RWPE2 (cell line): ENCODE measurements at places on chromosomes 4 and X.

- no peak overlapping the region for H3K4me3 ChIP-seq
- H3K27me3 ChIP-seq, result no peaks in the 10 kb centered on the region
- peaks cover 25% of the 10 kb centered on the region for H3K4me1 ChIP-seq
- no peaks in the 10 kb centered on the region; the same call in 1 of the 2 replicates for H3K36me3 ChIP-seq
- DNase-seq, result no peak
Observed at GRCh38 chr4:83113429-83113786, 1.1 kb downstream of the PLAC8 start.

DNA sequence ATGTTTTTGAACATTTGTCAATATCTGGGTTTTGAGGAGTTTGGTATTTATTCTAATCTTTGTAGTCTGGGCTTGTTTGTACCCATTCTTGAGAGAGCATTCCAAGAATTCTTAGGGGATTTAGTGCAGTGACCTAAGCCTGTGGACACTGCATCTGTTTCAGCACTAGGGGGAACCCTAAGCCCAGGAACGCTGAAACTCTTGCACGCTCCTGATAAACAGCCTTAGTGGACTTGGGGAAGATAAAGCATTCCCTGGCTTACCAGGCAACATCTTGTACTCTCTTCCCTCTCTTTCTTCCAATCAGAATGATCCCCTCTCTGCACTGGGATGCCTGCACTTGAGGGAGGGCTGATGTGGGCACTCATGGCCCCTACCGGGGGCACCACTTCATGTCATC, 654.9 kb upstream of the HTR2C start:
- DNase-seq, result no peak
- no peak overlapping the region for H3K27ac ChIP-seq
- H3K4me3 ChIP-seq, result no peak overlapping the region
- no peaks in the 10 kb centered on the region for H3K4me1 ChIP-seq
- no peaks in the 10 kb centered on the region for H3K27me3 ChIP-seq
- H3K36me3 ChIP-seq, result no peaks in the 10 kb centered on the region

- peaks cover 47% of the 10 kb centered on the region for H3K4me1 ChIP-seq
- peak overlapping the region; percentile 96 for H3K27ac ChIP-seq
- no peak overlapping the region for H3K4me3 ChIP-seq
- DNase-seq, result peak; percentile 74
- H3K27me3 ChIP-seq, result no peaks in the 10 kb centered on the region
Observed at GRCh38 chr4:26780539-26780938, 80.1 kb upstream of the STIM2 start.

- no peaks in the 10 kb centered on the region for H3K36me3 ChIP-seq
- H3K4me3 ChIP-seq, result no peak overlapping the region
- no peak for DNase-seq
- no peak overlapping the region for H3K27ac ChIP-seq
- no peaks in the 10 kb centered on the region for H3K4me1 ChIP-seq
Observed at GRCh38 chr4:36761607-36762006, 480.2 kb downstream of the DTHD1 start.

- H3K27me3 ChIP-seq, result no peaks in the 10 kb centered on the region
- DNase-seq, result no peak
- no peaks in the 10 kb centered on the region for H3K36me3 ChIP-seq
- H3K4me1 ChIP-seq, result peaks cover 13% of the 10 kb centered on the region
- no peak overlapping the region for H3K27ac ChIP-seq
- no peak overlapping the region for H3K4me3 ChIP-seq
Observed at GRCh38 chr4:55018521-55018920, 106.9 kb downstream of the KDR start.

GRCh38 chr4:109126856-109127255, 175.6 kb downstream of the COL25A1 start:
- H3K36me3 ChIP-seq, result no peaks in the 10 kb centered on the region
- H3K27ac ChIP-seq, result no peak overlapping the region

DNA sequence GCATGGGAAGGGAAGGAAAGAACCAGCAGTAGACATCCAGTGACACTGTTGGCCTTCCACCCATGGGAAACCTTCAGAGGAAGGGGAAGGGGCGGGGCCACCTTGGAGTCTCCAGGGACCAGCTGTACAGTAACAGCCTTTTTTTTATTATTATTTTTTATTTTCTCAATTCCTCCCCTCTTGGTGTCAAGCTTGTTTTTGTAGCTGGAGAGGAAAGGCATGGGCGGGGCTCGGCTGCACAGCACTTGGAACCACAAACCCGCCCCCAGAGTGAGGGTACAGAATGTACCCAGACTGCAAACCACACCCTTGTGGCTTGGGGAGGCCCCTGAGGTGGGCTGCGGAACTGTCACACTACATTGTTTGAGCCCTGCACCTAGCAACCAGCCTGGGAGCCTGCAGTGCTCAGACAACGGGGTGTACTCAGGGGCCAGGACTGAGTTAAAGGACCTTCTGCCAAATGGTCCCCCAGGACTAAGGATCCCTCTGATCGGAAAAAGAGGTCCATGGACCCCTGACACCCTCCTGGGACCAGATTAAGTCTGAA, 45.7 kb downstream of the PRPS1 start:
- H3K36me3 ChIP-seq, result no peaks in the 10 kb centered on the region
- peaks cover 30% of the 10 kb centered on the region for H3K4me1 ChIP-seq
- no peak overlapping the region for H3K4me3 ChIP-seq

- no peak for DNase-seq
- H3K27me3 ChIP-seq, result no peaks in the 10 kb centered on the region
- H3K4me3 ChIP-seq, result no peak overlapping the region
- peaks cover 72% of the 10 kb centered on the region for H3K4me1 ChIP-seq
- no peaks in the 10 kb centered on the region for H3K36me3 ChIP-seq
Observed at GRCh38 chr4:73705056-73705432, 35.3 kb upstream of the CXCL8 start.

- H3K27me3 ChIP-seq, result no peaks in the 10 kb centered on the region
- H3K27ac ChIP-seq, result no peak overlapping the region
- peaks cover 9% of the 10 kb centered on the region for H3K4me1 ChIP-seq
- no peak overlapping the region for H3K4me3 ChIP-seq
Observed at GRCh38 chrX:120499301-120500072, 30.4 kb upstream of the LAMP2 start.

GRCh38 chrX:134679221-134679620, 20.9 kb upstream of the PLAC1 start:
- H3K27ac ChIP-seq, result no peak overlapping the region
- H3K36me3 ChIP-seq, result no peaks in the 10 kb centered on the region
- peaks cover 15% of the 10 kb centered on the region for H3K4me1 ChIP-seq
- DNase-seq, result no peak
- H3K27me3 ChIP-seq, result no peaks in the 10 kb centered on the region
- H3K4me3 ChIP-seq, result no peak overlapping the region

GRCh38 chrX:63050225-63050624, 300.9 kb downstream of the SPIN4 start:
- H3K27ac ChIP-seq, result no peak overlapping the region
- no peaks in the 10 kb centered on the region for H3K27me3 ChIP-seq
- no peaks in the 10 kb centered on the region for H3K36me3 ChIP-seq
- no peaks in the 10 kb centered on the region for H3K4me1 ChIP-seq

DNA sequence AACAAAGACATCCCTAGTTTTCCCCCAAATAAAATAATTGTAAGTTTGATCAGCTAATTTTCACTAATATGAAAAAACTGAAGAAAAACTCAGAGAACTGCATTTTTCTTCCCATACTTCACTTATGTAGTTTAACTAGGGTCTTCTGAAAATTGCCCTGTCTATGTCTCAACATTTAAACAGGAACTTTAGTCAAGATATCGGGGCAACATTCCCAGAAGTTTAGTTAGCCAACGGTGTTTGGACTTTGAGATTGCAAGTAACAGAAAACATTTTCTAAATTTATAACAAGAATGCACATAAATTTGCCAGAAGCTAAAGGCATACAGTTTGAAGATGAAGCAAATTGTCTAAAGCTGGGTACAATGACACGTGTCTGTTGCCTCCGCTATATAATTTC, 201.1 kb downstream of the ARAP2 start:
- no peak for DNase-seq
- no peaks in the 10 kb centered on the region for H3K27me3 ChIP-seq
- no peaks in the 10 kb centered on the region for H3K4me1 ChIP-seq
- no peak overlapping the region for H3K27ac ChIP-seq
- no peak overlapping the region for H3K4me3 ChIP-seq

DNA sequence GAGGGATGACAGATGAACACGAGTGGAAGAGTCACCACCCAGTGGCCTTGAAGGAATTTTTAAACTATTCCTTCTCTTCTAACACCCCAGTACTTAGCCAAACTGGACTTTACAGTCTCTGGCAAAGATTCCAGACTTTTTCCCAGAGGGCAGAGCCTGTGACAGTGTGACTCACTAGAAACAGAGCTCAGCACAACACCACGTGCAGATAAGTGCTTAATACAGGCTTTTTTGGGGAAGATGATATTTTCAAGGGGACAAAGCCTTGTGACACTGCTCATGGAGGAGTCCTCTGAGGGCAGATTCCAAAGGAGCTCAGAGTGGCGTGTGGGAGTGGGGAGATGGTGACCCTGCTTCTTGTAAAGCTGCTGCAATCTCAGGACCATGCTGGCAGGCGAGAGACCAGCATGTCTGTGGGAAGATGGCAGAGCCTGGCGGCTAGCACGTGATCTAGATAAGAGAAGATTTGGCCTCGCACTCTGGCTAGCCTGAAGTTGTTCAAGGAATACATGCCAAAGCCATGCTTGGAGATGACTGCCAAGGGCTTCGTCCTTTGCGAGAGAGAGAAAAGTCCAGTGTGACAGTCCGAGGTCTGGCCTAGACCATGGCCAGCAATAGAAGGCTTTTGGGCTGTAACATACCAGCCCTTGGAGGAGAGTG, 2.4 kb downstream of the RAB33A start:
- no peak for DNase-seq
- H3K36me3 ChIP-seq, result no peaks in the 10 kb centered on the region
- H3K4me1 ChIP-seq, result peaks cover 10% of the 10 kb centered on the region
- H3K27ac ChIP-seq, result no peak overlapping the region
- no peak overlapping the region for H3K4me3 ChIP-seq
- no peaks in the 10 kb centered on the region for H3K27me3 ChIP-seq

DNA sequence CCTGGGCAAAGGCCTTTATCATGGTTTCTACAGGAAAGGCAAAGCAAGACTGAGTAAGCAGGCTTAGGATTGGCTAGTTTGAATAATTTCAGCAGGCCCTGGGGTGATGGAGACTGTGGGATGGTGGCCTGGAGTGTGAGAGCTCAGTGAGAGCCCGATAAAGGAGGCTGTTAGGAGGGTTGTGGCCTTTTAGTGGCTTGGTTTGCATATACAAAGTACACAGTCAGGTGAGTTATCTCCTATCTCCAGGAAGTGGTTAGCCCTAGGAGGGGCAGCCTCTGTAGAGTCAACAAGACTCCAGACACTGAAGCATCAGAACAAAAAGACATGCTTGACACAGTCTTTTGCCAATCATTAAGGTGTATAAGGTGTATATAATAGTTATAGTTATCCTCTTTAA, 157.2 kb downstream of the CFAP299 start:
- no peaks in the 10 kb centered on the region for H3K4me1 ChIP-seq
- no peak overlapping the region for H3K4me3 ChIP-seq
- H3K27ac ChIP-seq, result no peak overlapping the region
- H3K27me3 ChIP-seq, result no peaks in the 10 kb centered on the region

DNA sequence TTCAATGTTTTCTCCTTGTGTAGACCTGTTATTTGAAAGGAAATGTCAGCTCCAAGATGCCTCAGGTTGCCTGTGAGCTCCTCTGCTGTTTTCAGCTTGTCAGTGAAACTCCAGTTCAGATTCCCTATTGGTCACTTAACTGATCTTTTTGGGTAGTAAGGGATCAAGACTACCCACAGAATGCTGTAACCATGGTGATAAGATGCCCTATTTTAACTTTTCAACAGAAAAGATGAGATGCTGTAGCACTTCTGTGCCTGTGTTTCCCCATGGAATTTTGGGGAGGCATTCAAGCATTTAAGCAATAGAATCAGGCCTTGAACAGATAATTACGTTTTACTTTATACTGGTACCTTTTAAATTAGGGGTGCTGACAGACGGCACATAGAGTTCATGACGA, 106.6 kb upstream of the H2AZ1 start:
- no peak overlapping the region for H3K27ac ChIP-seq
- H3K36me3 ChIP-seq, result no peaks in the 10 kb centered on the region
- H3K27me3 ChIP-seq, result no peaks in the 10 kb centered on the region
- no peak for DNase-seq
- no peaks in the 10 kb centered on the region for H3K4me1 ChIP-seq

GRCh38 chrX:105645667-105646357, 176.5 kb upstream of the NRK start:
- DNase-seq, result no peak
- no peaks in the 10 kb centered on the region for H3K36me3 ChIP-seq
- no peak overlapping the region for H3K4me3 ChIP-seq
- H3K27me3 ChIP-seq, result no peaks in the 10 kb centered on the region
- H3K4me1 ChIP-seq, result no peaks in the 10 kb centered on the region

- DNase-seq, result no peak
- H3K4me3 ChIP-seq, result no peak overlapping the region
- no peaks in the 10 kb centered on the region for H3K4me1 ChIP-seq
- H3K27me3 ChIP-seq, result no peaks in the 10 kb centered on the region
Observed at GRCh38 chr4:136841526-136841925, 690.8 kb downstream of the PCDH18 start.

- no peaks in the 10 kb centered on the region for H3K27me3 ChIP-seq
- peaks cover 4% of the 10 kb centered on the region for H3K36me3 ChIP-seq
- H3K4me3 ChIP-seq, result peak within 1 kb of the TSS; percentile 98
- peaks cover 49% of the 10 kb centered on the region for H3K4me1 ChIP-seq
Observed at GRCh38 chr4:165207431-165208220, at the start of gene KLHL2. Gene KLHL2 (plus strand): TSS chr4:165207561. CDS start chr4:165207877, 316 bp downstream.

DNA sequence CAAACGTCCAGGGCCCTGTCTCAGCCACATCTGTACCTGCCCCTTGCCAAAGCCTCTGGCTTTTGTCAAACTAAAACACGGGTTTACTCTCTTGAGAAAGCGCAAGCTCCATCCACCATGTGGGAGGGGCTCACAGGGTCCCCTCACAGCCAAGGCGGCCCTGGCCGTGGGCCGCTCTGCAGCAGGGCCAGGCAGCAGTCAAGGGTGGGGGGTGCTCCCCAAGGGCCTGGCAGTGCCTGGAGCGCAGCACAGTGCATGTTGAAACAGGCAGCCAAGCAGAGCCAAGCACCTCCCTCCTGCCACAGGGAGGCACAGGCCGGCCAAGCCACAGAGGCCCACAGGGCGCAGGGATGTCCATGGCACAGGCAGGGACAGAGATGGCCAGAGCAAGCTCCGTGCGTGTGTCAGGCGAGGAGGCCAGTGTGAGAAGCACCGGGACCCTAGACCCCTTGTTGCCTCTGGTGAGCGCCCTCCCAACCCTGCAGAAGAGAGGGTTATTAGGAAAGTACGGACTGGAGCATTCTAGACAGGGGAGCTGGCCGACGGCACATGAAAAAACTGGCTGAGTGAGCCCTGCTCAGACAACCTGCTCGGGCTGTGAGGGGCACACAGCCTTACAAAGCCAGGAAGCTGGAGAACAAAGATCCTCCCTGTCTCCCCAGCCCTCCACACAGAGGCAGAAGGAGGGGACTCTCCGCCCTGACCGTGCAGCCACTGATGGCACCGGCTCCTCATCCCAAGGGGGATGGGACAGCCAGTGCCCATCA, 39.0 kb downstream of the FAM53A start:
- H3K27ac ChIP-seq, result no peak overlapping the region
